ENCODE measurements at places on chromosomes 1 and 21. TPM values are rescaled to one million over a fixed set of nuclear protein-coding genes. Genes with fewer than 3 reads are reported as not detected.

ANKRD65 gene
- not detected for total RNA-seq

DNA sequence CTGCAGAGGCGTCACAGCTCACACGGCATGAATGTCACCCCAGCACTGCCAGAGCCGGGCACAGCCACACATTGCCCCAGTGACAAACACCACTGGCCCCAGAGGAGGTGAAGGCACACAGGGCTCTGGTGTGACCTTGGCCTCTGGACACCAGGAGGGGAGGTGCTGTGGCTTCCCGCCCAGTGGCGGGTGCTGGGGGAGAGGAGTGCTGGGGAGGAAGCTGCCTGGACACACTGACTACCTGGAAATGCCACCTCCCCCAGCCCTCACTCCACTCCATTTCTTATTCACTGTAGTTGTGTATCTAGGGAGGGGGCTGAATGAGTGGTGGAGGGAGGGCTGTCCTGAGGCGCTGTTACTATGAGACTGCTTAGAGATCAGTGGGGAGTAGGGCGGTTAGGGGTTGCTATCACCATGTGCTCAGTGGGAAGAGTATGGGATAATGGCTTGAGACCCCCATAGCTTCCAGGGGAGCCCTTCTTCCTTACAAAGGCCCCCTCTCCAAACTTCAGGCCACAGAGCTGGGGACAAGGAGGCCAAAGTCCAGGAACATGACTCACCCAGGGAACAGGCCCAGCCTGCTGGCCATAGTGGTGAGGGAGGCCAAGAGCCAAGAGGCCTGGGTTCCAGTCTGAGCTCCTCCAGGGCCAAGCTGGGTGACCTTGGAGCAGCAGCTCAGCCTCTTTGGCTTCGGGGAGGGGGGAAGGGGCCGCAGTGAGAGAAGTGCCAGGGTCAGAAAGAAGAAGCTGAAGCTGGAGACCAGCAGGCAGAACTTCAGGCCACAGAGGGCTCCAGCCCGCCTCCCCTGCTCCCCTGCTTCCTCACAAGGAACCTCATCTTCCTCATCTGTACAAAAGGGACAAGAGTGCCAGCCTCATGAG lies 40.1 kb downstream of the AHDC1 start:
- H3K36me3 ChIP-seq = no peaks in the 10 kb centered on the region
- no peaks in the 10 kb centered on the region for H3K27me3 ChIP-seq
- DNase-seq = no peak
- H3K4me1 ChIP-seq = peaks cover 21% of the 10 kb centered on the region
- no peak overlapping the region for H3K4me3 ChIP-seq
- peak overlapping the region; percentile 13 for H3K27ac ChIP-seq

DNA sequence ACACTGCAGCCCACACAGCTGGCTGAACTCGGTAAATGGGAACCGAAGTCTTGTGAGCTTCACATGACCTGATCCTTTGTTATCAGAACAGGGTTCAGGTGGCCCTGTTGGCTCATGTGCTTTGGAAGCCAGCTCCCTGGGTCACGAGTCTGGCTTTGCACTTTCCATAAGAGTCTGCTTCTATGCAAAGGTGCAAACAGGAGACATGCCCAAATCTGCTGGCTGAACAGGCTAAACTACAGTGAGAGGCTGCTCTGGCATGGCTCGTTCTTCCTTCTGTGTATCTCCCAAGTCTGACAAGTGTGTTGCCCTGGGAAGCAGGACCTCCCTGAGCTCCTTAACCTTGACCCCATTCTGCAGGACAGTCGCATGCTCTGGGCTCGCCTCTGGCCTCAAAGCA lies 549.6 kb downstream of the KIF26B start:
- DNase-seq = no peak
- no peak overlapping the region for H3K4me3 ChIP-seq
- H3K27me3 ChIP-seq = no peaks in the 10 kb centered on the region
- H3K4me1 ChIP-seq = peaks cover 2% of the 10 kb centered on the region

STIL gene
- total RNA-seq = 32.4 TPM

TRABD2B gene
- total RNA-seq = not detected

DNA sequence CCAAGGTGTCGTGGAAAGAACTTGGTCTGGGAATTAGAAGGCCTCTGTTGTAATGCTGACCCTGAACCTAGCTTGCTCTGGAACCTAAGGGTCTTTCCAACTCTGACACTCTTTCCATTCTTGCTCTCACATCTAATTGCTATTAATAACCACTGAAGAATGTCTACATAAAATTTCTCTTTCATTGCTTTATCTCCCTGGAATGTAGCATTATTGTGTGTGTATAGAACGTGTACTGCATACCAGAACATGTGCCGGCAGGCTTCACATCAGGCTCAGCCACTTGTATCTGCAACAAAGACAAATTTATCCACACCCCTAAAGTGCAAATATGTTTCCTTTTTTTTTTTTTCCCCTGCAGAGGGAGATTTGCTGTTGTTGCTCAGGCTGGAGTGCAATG lies 13.9 kb upstream of the LAX1 start:
- no peak overlapping the region for H3K27ac ChIP-seq
- no peak for DNase-seq
- peaks cover 16% of the 10 kb centered on the region for H3K4me1 ChIP-seq
- H3K27me3 ChIP-seq = no peaks in the 10 kb centered on the region
- no peak overlapping the region for H3K4me3 ChIP-seq

DNA sequence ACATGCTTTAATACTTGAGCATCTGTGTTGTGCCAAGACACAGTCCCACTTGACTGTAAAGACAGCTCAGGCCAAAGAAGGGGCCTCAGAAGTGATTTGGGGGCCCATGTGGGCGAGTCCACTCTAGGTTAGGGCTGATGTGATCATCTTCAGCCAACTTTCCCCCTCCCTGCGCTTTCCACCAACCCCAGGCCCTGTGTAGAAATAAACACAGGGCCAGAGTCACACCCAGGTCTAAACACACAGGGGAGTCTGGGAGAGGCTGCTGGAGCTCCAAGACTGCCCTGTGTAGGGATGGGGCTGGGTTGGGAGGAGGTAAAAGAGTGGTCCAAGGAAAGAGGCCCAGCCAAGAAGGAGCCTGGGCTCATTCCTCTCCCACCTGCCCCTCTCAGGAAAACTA lies 2.5 kb upstream of the WNT2B start:
- H3K27me3 ChIP-seq = peaks cover 74% of the 10 kb centered on the region
- H3K4me1 ChIP-seq = peaks cover 1% of the 10 kb centered on the region
- H3K36me3 ChIP-seq = no peaks in the 10 kb centered on the region
- H3K4me3 ChIP-seq = no peak overlapping the region
- no peak for DNase-seq

RUSC1 gene
- total RNA-seq = 23.2 TPM

DNA sequence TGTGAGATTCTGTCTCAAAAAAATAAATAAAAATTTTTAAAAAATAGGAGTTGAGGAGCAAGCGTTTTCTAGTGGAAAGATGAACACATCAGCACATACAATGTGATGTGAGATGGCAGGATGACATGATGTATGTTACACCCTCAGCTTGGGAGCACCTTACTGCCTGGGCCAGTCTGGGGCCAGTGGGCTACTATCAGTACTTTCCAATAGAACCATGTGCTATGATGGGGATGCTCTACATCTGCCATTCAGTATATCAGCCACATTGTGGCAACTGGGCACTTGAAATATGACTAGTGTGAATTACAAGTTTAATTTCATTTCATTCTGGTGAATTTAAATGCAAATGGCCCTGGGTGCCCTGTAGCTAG lies 156.0 kb downstream of the PGBD5 start:
- DNase-seq = no peak
- peak overlapping the region; percentile 61 for H3K4me3 ChIP-seq
- H3K4me1 ChIP-seq = peaks cover 31% of the 10 kb centered on the region
- H3K27ac ChIP-seq = peak overlapping the region; percentile 83

- no peak overlapping the region for H3K4me3 ChIP-seq
- peaks cover 46% of the 10 kb centered on the region for H3K27me3 ChIP-seq
- no peak for DNase-seq
- no peak overlapping the region for H3K27ac ChIP-seq
- H3K4me1 ChIP-seq = peaks cover 4% of the 10 kb centered on the region
- no peaks in the 10 kb centered on the region for H3K36me3 ChIP-seq
These were observed 14.4 kb upstream of the TTC39A start for GRCh38 chr1:51344602-51345299.

GRCh38 chr1:55768327-55768952 lies 553.3 kb upstream of the USP24 start:
- no peaks in the 10 kb centered on the region for H3K36me3 ChIP-seq
- H3K27ac ChIP-seq = no peak overlapping the region
- no peak for DNase-seq
- H3K4me3 ChIP-seq = no peak overlapping the region

SYCP1 gene
- total RNA-seq = not detected

SLC6A9 gene
- total RNA-seq = 3.0 TPM

DNA sequence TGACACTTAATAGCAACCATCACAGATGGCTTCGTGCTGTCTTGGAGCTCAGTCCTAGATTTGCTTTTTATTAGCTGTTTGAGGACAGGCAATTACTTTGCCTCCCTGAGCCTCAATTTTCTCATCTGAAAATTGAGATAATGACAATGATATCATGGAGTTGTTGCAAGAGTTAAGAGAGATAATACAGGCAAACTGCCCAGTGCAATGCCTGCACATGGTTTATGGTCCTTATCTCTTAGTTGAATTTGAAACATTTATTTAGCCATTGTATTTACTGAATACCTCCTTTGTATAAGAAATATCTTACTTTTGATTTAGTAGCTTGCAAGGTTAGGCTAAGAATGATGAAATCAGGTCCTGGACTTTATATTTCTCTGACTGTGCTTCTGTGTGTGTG lies 17.7 kb downstream of the KCNA2 start:
- peaks cover 21% of the 10 kb centered on the region for H3K27me3 ChIP-seq
- no peaks in the 10 kb centered on the region for H3K36me3 ChIP-seq
- no peak overlapping the region for H3K27ac ChIP-seq
- no peaks in the 10 kb centered on the region for H3K4me1 ChIP-seq
- DNase-seq = no peak
- H3K4me3 ChIP-seq = no peak overlapping the region

NBPF6 gene
- not detected for total RNA-seq

- H3K4me1 ChIP-seq = peaks cover 2% of the 10 kb centered on the region
- peaks cover 2% of the 10 kb centered on the region for H3K27me3 ChIP-seq
- H3K27ac ChIP-seq = no peak overlapping the region
- H3K4me3 ChIP-seq = no peak overlapping the region
- no peaks in the 10 kb centered on the region for H3K36me3 ChIP-seq
These were observed 30.4 kb upstream of the ZBTB21 start for GRCh38 chr21:42040411-42041180.

GRCh38 chr21:44520326-44521300 lies 19.4 kb downstream of the KRTAP10-1 start:
- H3K4me1 ChIP-seq = no peaks in the 10 kb centered on the region
- H3K27ac ChIP-seq = no peak overlapping the region
- H3K36me3 ChIP-seq = no peaks in the 10 kb centered on the region
- DNase-seq = no peak
- H3K27me3 ChIP-seq = peaks cover 4% of the 10 kb centered on the region

DNA sequence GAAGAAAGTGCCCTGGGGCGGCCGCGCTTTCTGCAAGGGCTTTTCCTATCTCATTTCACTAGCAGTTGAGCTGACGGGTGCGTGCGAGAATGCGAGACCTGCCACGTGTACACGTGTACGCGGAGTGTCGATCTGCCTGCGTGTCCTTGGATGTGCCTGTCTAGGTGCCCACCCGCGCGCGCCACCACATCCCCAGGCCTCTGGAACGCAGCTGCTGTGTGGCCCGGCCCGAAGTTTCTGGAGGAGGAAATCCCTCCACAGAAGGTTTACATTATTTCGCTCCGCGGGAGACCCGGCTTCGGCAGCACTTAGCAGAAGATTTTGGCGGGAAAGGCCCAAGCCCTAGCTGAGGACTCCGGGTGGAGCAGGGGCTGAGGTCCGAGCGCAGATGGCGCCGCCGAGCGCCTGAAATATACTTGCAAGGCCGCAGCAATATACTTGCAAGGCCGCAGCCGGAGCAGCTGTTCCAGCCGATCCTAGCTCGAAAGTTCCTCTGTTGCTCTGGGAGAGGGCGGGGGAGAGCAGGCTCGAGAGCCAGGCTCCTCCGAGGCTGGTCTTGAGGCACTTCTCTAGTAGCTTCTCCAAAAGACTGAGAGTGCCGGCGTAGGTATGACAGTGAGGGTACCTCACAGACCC lies 3.9 kb downstream of the TBX15 start:
- H3K36me3 ChIP-seq = peaks cover 3% of the 10 kb centered on the region
- peak overlapping the region; percentile 40 for H3K27ac ChIP-seq
- no peak for DNase-seq
- H3K27me3 ChIP-seq = peaks cover 90% of the 10 kb centered on the region
- H3K4me1 ChIP-seq = peaks cover 15% of the 10 kb centered on the region

- DNase-seq = no peak
- no peaks in the 10 kb centered on the region for H3K27me3 ChIP-seq
- no peaks in the 10 kb centered on the region for H3K36me3 ChIP-seq
- no peaks in the 10 kb centered on the region for H3K4me1 ChIP-seq
These were observed 650.4 kb upstream of the PRMT6 start for GRCh38 chr1:106406114-106406513.

- H3K27ac ChIP-seq = no peak overlapping the region
- H3K36me3 ChIP-seq = peaks cover 15% of the 10 kb centered on the region
- no peak overlapping the region for H3K4me3 ChIP-seq
- H3K27me3 ChIP-seq = no peaks in the 10 kb centered on the region
- no peak for DNase-seq
- H3K4me1 ChIP-seq = peaks cover 1% of the 10 kb centered on the region
These were observed 14.0 kb downstream of the PLA2G2E start for GRCh38 chr1:19909392-19909791.

DNA sequence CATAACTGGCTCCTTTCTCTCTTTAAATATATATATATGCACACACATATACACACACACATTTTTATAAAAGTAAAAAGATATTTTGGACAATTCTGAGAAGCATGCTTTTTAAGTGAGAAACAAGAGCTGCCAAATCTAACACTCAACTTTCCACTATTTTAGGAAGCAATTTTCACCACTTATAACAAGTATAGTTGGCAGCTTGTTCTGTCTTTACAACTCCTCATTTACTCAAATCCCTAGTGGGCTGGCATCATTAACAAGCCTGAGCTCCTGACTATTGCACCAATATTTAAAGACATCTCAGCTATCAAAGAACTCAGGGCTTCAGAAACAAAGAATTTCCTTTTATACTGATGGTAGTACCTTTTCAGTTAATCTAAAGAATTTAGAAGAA lies 76.6 kb downstream of the RAB3GAP2 start:
- no peaks in the 10 kb centered on the region for H3K27me3 ChIP-seq
- H3K4me1 ChIP-seq = no peaks in the 10 kb centered on the region
- no peak overlapping the region for H3K4me3 ChIP-seq
- no peak overlapping the region for H3K27ac ChIP-seq

AADACL3 gene
- not detected for total RNA-seq

CFHR1 gene
- total RNA-seq = not detected

ARHGAP30 gene
- 260 TPM for total RNA-seq

DNA sequence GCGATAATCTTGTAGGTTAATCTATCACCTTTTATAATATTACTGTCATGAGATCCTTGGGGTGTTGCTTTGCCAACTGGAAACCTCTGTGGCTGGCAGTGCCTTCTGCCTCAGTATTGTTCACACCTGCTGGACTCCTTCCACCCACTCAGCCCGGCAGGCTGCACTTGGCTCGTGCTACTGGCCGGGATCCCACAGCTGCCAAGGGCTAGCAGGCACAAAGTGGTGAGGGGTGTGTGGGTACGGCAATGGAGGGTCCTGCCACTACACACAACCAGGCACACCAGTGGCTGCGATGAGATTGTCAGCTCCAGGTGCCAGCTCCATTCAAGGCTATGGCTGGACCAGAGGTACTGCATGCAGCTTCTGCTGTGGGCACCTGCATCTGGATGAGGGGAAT lies 191.2 kb upstream of the LYPLAL1 start:
- no peak overlapping the region for H3K27ac ChIP-seq
- no peak overlapping the region for H3K4me3 ChIP-seq
- DNase-seq = no peak
- no peaks in the 10 kb centered on the region for H3K27me3 ChIP-seq
- H3K4me1 ChIP-seq = no peaks in the 10 kb centered on the region
